ENCODE measurements at places on chromosomes 5 and 9.

- no peak for DNase-seq
These were observed 34.2 kb downstream of the PRKACG start for GRCh38 chr9:68979538-68980314.

- no peak for DNase-seq
These were observed 1.2 kb downstream of the SCAMP1 start for GRCh38 chr5:78361631-78361993.

DNA sequence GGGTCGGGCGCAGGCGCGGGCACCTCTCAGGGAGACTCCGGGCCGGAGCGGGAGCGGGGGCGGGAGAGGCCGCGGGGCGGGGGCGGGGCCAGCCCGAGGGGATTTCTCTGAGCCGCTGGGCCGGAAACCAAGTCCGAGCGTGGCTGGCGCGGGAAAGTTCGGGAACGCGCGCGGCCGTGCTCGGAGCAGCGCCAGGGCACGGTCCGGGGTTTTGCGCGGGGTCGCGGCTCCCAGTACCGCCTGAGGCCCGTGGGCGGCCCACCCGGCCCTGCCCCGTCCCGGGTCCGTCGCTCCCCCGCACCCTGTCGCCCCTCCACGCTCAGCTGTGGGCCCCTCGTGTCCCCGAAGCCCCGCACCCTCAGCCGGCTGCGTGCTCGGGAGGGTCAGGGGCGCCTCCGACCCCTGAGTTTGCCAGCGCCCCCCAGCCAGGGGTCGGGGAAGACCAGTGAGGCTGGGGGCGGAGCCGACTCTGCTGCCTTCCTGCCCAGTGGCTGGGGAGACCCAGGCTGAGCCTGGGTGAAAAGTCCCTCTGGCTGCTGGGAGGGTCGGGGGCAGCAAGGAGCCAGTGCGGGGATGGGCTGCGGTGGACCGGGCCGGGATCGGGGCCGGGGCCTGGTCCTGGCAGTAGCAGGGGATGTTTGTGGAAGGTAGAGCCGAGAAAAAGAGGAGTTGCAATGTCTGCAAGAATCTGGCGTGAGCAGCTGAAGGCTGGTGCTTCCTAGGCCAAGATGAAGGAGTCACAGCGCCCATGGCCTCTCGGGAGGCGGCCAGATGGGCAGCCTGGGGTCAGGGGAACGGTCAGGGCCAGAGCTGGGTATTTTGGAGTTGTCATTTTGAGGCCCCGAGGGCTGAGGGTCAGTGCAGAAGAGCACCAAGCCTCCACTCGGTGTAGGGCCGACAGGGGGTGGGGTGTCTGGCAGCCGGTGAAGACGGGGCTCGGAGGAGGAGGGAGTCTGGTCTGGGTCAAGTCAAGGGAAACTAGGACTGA lies 588 bp downstream of the TRAF2 start:
- DNase-seq, result no peak

- peak; percentile 57 for DNase-seq
These were observed 23.9 kb downstream of the IRF1 start for GRCh38 chr5:132466433-132467286.

DNA sequence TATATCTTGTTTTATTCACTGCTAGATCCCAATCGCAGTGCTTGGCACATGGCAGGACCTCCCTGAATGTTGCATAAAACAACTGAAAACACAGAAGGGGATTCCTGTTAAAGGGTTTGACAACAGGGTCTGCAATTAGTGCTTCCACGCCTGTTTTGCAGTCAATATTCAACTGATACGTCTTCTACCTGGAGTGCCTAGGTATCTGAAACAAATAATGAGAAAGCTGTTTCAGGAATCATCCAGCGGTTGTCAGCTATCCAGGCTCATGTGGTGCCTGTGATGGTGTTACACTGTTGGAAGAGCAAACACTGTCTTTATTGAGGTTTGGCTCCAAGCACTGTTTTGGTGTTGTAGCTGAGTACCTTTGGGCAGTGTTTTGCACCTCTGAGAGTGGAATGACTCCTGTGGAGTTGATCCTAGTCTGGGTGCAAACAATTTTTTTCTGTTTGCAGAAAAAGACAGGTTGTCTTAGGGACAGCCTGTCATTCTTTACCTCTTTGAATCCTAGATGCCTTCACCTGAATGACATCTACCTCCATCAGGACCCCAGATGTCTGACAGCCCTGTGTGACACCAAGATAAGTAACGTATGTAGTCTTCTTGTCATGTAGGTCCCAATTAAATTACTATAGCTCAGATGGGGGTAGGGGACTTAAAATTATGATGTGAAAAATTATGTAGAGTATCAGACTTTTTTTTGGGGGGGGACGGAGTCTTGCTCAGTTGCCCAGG lies 14.8 kb upstream of the MATR3 start:
- no peak for DNase-seq

GRCh38 chr9:87753313-87753712 lies 27.4 kb downstream of the CTSL start:
- no peak for DNase-seq

GRCh38 chr5:138636398-138636944 lies 61.3 kb upstream of the HSPA9 start:
- no peak for DNase-seq

DNA sequence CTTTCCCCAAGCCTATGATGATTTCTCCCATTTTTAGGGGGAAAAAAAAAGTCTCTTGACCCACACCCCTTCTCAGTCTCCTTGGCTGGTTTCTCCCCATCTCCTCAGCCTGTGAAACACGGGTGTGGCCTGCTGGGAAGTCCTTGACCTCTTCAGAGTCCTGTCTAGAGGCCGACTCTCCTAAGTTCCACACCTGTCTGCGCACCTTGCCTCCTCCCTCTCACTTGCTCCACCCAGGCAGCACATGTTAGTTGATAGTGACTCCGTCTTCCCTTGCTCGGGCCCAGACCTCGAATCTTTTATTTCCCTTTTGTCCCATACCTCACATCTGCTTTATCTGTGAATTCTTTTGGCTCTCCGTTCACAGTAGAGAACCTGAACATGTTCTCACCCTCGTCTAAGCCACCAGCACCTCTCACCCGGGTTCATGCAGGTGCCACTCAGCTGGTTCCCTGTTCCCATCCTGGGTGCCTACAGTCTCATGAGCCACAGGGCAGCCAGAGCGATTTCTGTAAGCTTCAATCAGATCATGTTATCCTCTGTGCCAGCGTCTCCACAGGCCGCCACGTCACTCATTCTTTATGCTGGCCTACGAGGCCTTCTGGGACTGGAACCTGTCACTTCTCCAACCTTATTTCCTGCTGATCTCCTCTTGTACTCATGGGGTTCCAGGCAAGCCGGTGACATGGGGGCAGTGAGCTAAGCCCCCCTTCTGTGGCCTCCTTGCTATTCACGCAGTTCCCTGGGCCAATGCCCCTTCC lies 51.7 kb upstream of the LRRTM2 start:
- DNase-seq, result no peak

- no peak for DNase-seq
These were observed 145.7 kb upstream of the GNA14 start for GRCh38 chr9:77793849-77794248.

- peak; percentile 7 for DNase-seq
These were observed 69.4 kb downstream of the MSX2 start for GRCh38 chr5:174793684-174794328.

- no peak for DNase-seq
These were observed 1.6 kb downstream of the TMEM245 start for GRCh38 chr9:109117856-109118807.

DNA sequence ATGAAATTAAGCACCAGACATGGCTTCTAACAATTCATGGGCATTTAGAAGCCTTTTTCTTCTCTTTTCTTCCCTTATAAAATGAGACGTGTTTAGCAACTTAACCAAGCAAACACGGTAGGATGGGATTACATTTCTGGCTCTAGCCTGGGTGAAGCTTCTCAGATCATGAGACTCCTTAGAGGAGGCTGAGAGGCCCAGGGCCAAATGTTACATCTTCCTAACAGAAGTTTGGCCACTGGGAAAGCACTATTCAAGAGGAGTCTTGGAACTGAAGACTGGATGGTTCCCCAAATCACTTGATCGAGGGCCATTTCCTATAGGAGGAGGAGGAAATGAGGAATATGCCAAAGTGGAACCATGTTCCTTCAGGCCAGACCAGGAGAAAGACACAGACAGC lies 1.9 kb downstream of the GABRP start:
- no peak for DNase-seq

- DNase-seq, result no peak
These were observed 315.5 kb downstream of the FER start for GRCh38 chr5:109063223-109063622.

DNA sequence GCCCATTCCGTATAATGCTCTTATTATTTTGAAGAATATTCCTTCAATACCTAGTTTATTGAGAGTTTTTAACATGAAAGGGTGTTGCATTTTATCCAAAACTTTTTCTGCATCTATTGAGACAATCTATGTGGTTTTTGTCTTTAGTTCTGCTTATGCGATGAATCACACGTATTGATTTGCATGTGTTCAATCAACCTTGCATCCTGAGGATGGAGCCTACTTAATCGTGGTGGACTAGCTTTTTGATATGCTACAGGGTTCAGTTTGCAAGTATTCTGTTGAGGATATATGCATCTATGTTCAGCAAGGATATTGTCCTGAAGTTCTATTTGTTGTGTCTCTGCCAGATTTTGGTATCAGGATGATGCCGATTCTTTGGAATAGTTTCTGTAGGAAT lies 1070.3 kb upstream of the CDH18 start:
- no peak for DNase-seq

DNA sequence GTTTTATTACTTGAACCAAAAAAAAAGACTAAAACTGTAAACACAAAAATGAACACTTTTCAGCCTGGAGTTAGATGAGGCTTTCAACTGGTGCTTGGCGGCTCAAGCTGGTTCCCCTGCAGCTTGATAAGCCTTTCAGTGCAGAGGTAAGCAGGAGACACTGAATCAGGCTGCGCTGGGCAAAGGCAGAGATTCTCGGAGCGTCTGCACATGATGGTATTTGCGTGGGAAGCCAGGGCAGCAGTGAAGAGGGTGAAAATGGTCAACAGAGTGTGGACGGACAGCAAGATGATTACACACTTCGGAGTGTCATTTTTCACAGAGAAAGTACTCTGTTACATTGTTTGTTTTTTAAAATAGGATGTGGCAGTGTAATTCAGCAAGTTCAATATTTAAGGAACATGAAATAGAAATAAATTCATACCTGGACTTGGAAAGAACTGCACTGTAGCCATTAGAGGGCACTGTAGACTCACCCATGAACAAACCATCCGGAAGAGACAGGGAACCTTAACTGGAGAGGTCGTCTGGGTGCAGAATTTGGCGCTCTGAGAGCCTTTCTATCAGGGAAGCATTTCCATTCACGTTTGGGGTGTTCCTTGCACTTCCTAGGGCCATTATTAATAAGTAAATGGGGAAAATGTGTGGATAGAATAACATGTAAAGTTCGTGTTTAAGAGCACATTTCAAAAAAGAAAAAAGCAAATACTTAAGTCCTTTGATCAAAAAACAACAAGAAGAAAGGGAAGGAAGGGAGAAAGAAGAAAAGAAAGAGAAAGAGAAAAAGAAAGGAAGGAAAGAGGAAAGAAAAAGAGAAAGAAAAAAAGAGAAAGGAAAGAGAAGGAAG lies 69.8 kb downstream of the ICE1 start:
- DNase-seq, result no peak

GRCh38 chr9:86974421-86974820 lies 27.1 kb upstream of the GAS1 start:
- DNase-seq, result no peak

GRCh38 chr5:115337882-115338281 lies 41.4 kb upstream of the CCDC112 start:
- no peak for DNase-seq

DNA sequence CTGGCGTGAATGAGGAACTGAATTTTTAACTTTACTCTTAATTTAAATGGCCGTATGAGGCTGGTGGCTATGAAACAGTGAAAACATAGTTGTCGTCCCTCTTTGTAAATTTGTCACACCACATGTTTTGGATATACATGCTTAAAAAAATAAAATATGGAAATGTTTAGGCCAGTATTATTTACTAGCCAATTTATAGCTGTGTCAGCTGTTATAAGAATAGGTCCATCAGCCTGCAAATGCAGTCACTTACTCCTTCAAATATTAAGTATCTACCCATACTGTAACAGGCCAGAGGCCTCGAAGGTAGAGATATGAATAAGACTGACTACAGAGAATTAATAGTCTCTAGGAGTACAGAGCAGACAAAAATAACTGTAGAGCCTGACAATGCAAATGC lies 30.0 kb downstream of the NR6A1 start:
- no peak for DNase-seq

GRCh38 chr5:9617739-9618504 lies 12.2 kb downstream of the TAS2R1 start:
- no peak for DNase-seq

DNA sequence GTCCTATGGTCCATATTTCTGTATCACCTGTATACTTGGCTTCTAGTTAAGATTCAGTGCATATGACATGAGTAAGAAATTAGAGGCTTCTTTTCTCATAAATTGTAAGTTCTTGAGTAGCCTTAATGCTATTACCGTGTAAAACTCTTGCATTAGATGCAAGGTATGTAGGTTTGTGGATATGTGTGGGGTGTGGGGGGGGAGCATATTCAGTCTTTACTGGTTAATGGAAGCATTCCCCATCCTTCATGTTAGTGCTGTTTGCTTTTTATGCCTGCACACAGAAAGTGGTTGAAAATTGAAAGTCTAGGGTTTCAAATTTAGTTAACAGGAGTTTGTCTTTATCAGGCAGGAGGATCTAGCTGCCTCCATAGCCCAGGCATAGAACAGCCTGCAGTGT lies 16.1 kb downstream of the RAI14 start:
- DNase-seq, result no peak

DNA sequence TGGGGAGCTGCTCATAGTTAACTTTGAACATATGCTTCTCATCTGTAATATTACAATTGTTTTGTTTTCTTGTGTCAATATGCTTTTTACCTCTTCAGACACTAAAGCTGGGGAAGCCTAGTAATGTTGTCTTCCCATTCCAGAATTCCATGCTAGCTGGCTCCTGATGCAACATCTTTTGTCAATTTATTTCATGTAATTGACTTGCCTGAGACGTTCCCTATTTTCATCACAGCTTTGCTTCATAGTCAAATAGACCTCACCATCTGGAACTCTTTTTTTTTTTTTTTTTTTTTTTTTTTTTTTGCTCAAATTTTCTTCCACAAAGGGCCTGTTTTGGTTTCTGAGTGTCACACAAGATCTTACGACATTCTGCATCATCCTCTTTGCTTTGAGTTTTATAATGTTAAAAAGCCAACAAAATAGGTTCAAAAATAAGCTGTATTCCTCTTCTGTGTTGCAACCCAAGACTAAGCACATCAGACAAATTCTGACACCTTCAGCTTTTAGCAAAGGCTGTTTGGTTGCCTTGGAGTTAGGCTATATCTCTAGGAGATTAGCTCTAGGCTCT lies 235.2 kb downstream of the NR3C1 start:
- no peak for DNase-seq

Measured in activated gamma-delta T cell treated with anti-CD3 and anti-CD28 coated beads, Interleukin-2, amount 50 U/mL, for 16 hours (primary cell).